ENCODE measurements at places on chromosomes 13 and 19.

- DNase-seq = peak; percentile 18
These were observed 60.3 kb downstream of the CRYL1 start for GRCh38 chr13:20465218-20465879.

- peak; percentile 30 for DNase-seq
These were observed 186.2 kb downstream of the FOXO1 start for GRCh38 chr13:40480012-40480914.

- no peak for DNase-seq
These were observed 39.5 kb downstream of the RASL11A start for GRCh38 chr13:27309967-27310598.

DNA sequence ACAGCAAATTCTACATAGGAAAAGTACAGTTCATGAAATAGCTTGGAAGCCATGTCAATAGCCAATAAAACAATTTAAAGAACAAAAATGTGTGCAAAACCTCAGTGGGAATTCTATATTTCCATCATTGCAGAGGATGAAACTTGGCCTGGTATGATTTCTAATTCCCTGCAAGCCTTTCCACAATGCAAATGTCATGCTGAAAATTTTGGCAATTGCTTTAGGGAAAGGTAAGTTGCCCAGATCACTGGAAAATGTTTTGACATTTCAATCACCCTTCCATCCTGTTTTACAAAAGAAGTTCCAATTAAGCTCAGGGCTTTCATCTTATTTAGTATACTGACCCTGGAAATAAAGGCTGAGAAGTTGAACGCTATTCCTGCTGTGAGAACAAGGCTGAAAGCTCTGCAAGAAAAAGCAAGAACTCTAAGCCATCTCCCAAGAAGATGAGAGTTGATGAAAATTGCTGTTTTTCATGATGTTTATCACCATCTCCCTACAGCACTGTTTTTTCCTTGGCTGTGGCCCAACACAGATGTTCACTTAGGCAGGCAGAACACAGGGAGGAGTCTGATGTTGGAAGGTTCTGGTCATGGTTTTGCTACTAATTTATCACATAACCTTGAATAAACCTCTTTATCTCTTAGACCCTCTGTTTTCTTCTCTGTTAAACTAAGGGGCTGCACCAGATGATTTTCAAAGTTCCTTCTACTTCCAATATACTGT is 263.7 kb downstream of the KCTD12 start:
- no peak for DNase-seq

DNA sequence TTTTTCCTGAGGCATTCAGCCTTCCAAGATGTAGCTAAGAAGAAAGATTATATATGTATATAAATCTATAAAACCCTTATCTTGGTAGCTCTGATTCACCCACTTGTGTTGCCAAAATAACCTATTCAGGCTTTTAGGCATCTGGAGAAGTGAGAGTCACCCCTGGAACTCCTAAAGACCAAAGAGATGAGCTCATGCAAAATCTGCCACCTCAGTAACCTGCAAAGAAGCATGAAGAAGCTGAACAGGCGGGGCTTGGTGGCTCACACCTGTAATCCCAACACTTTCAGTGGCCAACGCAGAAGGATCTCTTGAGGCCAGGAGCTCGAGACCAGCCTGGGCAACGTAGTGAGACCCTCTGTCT is 393.7 kb downstream of the FOXO1 start:
- no peak for DNase-seq

GRCh38 chr13:111031531-111031961 is 83.6 kb upstream of the ARHGEF7 start:
- no peak for DNase-seq

- DNase-seq = peak; percentile 62
These were observed 431 bp downstream of the GYS1 start for GRCh38 chr19:48992581-48993174.

GRCh38 chr13:39185326-39185725 is 147.1 kb downstream of the NHLRC3 start:
- DNase-seq = no peak

DNA sequence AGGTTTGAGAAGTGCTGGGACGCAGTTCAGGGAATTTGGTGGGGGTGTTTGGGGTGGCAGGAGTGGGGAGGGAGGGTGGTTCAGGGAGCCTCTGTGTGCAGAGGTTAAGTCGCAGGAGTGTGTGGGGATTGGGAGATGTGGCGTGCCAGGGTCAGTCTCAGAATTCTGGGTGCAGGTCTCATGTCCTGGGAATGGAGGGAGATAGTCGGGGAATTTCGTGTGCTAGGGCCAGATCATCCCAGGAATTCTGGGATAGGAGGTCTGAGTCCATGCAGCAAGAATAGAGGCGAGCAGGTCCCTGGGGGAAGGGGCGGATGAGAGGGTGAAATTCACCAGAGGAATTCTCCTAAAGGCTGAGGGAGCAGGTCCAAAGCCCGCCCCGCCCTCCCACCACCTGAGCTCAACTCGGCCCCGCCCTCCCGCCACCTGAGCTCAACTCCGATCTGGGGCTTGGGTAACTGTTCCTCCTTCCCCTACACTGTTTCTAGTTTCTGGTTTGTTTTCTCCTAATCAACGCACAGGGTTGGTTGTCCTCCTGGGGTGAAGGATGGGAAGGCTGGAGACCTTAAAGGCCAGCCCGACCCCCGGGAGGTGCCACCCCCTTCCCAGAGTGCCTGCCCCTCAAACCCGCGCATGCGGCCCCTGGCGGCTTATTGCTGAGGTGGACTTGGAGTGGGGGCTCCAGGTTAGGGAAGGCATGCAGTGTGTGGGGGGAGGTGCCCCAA is 15.2 kb downstream of the KCNC3 start:
- no peak for DNase-seq

DNA sequence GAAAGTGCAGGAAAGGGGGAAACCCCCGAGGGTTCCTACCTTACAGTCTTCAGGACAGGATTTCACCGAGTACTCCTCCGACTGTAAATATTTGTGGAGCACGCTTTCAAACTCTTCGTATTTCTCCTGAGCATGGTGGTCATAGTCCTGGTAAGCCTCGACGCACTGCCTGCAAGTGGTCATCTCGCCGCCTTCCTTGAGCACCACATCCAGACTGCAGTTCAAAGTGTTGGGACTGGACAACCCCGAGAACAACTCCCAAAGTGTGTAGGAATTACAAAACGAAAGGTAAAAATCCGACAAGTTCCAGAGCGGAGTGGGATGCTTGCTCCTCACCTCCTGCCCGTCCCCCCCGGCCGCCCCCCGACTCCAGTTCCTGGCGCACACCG is 349.7 kb downstream of the LIG4 start:
- no peak for DNase-seq

- no peak for DNase-seq
These were observed 11.0 kb downstream of the IFNL1 start for GRCh38 chr19:39307046-39307821.

- peak; percentile 29 for DNase-seq
These were observed at the start of gene PEAK3 for GRCh38 chr19:2282062-2282861. Gene PEAK3, minus strand, starts transcription at chr19:2282175. Its CDS starts 1,244 bp downstream, at chr19:2280931.

DNA sequence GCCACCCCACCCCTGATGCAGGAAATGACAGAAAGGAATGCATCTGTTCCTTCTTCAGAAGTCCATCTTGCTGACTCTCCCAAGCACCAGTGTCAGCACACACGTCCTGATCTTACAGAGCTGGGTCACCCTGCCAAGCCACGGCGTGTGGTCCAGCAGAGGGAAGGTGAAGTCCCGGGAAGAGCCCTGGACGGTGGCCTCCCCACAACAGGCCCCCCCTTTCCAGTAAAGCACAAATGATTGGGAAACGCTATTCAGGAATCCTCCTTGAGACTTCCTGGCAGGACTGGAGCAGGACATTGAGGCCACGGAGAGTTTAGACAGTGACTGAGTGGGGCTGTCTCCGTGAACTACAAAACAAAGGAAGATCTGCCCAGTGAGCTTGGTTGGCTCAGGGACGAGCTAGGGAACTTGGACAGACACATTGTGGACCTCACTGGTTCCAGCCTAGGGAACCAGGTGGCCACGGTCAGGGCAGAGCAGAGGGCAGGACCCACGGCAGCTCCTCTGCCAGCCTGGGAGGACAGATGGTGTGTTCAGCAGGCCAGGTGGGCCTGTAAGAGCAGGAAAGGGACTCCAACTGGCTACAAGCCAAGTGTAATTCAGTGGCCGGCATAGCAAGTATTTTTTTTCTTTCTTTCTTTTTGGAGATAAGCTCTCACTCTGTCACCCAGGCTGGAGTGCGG is 41.7 kb downstream of the ELL start:
- DNase-seq = no peak

DNA sequence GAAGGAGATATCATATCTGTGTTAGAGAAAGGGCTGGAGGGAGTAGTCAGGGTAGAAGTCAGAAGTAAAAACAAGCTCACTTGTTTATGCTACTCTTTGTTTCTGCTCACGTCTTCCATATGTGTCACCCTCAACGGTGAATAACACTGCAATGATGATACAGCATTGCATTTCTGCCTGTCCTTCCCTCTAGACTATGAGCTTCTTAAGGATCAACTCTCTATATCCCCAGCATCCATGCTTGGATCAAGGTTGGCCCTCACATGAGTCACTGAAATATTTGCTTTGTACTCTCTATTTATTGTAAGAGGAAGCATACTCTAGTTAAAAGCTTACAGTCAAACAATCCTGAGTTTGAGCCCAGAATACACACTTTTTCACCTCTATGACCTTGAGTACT is 406.0 kb downstream of the RFC3 start:
- no peak for DNase-seq

- DNase-seq = no peak
These were observed 484.2 kb upstream of the SLITRK1 start for GRCh38 chr13:84366506-84366905.

- no peak for DNase-seq
These were observed 289.2 kb upstream of the PCDH9 start for GRCh38 chr13:67519356-67519755.

DNA sequence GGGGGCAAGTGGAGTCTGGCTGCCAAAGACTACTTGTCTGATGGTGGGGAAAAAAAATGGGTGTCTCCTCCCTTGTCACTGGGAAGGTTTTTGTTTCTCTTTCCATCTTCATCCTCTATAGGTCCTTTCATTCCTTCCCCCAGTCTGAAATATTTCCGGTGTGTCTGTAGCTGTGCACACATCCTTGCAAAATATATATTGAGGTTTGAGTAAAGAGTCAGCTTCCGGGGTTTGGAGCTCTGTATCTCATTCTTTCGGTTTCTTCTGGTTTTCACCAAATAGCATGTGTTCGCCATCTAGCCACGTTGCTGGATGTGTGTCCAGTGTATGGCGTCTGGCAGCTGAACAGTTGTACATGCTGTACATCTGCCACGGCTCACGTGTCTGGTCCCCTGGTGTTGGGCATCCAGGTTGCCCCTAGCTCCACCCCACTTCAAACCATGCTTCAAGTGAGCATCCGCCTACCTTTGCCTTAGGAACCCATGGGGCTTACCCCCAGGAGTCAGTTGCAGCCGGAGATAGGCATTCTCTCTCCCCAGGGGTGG is 142.2 kb downstream of the SIPA1L3 start:
- DNase-seq = no peak

DNA sequence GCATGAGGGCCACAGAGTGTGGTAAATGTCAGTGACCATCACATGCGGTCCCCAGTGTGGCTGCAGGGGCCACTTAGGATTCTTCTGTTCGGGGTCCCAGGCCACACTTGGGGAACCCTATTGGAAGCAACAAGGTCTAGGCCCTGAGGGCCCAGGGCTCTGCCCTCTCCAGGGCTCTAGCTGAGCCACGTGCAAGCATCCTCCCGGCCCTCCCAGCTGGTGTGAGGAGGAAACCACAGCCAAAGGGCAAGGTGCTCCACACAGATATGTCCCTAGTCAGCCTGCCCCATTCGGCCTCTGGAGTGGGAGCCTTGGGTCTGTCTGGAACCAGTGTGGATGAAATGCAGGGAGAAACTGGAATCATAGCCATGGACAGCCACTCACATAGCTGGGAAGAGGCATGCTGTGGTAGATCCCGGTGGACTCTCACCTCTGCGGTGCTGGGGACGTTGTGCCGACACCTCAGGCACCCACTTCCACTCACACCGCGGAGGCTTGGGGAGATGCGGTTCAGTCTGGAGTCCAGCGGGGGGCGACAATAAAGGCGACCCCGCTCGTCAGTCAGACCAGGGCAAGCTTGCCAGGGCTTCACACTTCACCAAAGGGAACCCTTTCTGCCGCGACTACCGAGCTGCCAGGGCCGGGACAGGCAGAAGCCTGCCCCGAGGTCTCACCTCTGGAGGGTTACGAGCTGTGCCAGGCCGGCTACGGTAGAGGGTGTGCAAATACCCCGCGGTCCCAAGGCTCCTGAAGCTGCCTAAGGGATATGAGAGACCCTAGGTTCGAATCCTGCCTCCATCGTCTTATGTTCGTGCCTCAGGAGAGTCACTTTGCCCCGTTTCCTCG is 4.3 kb upstream of the ZNF497 start:
- DNase-seq = no peak

DNA sequence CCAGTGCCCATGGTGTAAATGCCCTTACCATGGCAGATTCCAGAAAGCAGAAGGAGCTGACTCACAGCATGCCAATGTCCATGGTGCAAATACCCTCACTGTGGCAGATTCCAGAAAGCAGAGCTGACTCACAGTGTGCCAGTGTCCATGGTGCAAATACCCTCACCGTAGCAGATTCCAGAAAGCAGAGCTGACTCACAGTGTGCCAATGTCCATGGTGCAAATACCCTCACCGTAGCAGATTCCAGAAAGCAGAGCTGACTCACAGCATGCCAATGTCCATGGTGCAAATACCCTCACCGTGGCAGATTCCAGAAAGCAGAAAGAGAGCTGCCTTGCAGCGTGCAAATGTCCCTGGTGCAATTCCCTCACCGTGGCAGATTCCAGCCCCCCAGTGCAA is 163.8 kb upstream of the SOX1 start:
- DNase-seq = no peak

DNA sequence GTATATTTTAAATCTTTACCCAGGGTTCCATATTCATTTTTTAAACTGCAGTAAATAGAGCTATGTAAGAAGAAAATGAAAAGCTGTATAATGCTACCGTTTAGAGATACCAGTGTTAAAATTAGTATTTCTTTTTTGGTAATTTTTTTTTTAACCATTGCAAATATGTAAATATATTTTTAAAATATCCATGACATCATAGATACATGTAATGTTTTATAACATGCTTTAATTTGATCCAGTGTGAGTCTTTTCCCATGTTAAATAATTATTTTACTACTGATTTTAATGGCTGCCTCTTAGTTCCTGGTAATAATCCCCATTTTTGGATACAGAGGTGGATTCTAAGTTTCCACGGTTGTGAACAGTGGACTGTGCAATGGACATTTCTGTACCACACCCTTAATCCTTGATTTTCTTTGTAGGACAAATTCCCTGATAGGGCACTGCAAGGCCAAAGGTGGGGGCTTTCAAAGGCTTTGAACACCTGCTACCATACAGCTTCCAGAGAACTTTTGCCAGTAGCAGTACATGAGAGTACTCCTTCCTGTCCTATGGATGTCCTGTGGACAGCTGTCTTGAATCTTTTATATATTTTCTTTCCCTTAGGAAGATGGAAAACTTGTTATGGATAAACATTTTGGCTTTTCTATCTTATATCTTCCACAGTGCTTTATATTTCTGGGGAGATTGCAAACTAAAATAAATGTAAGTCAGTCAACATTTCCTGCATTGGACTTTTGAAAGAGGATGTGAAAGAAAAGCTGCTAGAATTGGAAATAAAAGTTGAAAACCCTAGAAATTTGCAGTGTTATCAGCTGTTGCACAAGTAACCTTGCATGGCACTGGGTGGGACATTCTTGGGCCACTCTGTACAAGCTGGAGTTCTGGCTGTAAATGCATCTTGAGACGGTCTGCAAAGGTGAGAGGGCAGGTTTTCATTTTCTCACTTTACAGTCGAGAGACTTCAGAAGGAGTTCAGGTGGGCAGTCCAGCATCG is 46.8 kb downstream of the ARHGEF7 start:
- DNase-seq = no peak

GRCh38 chr13:76454991-76455390 is 431.2 kb downstream of the KCTD12 start:
- DNase-seq = no peak

- peak; percentile 41 for DNase-seq
These were observed 84.3 kb downstream of the FGF14 start for GRCh38 chr13:102317593-102317992.
